ENCODE measurements at places on chromosomes 2 and 18.

DNA sequence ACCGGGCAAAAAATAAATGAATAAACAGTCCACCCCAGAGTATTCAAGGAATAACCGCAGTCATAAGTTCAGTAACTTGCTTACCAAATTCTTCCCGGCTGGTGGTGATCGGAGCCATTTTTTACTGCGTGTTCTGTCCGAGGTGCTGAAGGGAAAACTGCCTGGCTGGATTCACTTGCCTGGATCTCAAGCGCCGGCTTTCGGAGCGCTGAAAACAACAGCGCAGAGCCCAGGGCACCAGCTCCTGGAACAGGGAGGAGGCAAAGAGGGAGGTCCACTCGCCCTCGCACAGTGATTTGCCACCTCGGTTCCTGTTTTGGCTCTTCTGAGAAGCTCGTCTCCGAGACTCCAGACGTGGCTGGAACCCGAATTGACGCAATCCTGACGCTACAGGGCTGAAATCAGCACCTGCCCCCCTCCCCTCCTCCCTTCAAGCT lies at the start of gene SYT4:
SYT4 (minus strand) TSS at position 327 of the 437 bp plus-strand sequence; CDS start at position 118, 209 bp downstream.
- no peak for DNase-seq

GRCh38 chr2:230269715-230270114 lies 44.2 kb downstream of the SP140 start:
- DNase-seq, result no peak

DNA sequence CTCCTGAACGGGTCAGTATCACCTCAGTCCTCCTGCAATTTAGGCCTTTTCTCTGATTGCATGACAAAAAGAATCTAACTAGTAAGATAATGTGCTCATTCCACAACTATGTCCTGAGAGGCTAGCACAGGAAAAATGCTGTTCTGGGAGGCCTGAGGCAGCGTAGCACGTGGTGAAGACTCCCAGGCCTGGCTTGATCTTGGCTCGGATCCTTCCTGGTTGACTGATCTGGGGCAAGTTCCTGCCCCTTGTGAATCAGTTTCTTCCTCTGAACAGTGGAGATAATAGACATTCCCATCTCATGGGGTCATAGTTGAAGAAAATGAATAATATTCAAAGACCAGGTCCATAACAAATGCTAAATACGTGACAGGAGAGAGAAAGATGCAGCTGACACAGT lies 12.3 kb downstream of the FBLN7 start:
- no peak for DNase-seq

DNA sequence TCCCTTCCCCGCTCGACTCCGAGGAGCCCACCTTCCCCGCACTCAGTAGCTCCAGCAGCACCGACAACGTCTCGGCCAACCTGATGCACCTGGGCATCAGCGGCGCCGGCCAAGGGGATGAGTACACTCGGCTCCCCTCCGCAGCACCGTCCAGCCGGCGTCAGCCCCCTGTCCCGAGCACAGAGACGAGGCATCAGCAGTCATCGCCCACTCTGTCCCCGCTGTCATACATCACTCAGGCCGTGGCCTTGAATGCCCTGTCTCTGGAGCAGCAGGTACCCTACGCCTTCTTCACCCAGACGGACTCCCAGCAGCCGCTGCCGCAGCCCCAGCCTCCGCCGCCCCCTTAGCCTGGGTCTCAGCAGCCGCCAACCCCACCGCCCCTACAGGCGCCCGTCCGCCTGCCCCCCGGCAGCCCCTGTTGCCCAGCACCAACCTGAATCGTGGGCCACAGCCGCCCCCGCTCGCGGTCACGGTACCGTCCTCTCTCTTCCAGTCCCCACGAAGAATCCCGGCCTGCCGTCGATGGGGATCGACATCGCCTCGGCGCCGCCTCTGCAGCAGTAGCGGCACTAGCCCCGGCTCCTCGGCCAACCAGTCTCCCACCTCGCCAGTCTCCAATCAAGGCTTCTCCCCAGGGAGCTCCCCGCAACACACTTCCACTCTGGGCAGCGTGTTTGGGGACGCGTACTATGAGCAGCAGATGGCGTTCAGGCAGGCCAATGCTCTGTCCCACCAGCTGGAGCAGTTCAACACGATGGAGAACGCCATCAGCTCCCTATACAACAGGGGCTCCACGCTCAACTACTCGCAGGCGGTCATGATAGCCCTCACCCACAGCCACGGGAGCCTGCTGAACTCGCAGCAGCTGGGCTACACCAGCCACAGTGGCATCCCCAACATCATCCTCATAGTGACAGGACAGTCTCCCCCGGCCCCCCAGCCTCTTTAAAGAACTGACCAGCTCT lies 1195.9 kb upstream of the CHAC2 start:
- DNase-seq, result no peak

GRCh38 chr18:6775702-6776101 lies 46.2 kb downstream of the ARHGAP28 start:
- no peak for DNase-seq

DNA sequence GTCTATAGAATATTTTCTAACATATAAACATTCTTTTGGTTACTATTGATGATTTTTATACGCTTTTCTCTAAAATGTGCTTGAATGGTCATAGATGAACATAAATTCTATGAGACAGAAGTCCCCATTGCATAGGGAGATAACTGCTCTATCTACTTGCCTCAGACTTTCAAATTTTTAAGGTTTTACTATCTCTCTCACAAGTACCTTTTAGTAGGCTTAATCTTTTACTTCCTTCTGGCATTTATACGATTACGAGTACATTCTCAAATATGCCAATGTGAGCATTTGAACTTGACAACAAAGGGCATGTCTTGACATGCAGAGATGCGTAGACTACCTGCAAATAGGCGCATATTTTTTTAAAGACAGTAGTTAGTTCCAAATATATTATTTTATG lies 935.9 kb upstream of the LRATD1 start:
- DNase-seq, result no peak

GRCh38 chr2:187424146-187424545 lies 23.9 kb downstream of the CALCRL start:
- DNase-seq, result no peak

- no peak for DNase-seq
These were observed 28.8 kb upstream of the DDX18 start for GRCh38 chr2:117785740-117786139.

DNA sequence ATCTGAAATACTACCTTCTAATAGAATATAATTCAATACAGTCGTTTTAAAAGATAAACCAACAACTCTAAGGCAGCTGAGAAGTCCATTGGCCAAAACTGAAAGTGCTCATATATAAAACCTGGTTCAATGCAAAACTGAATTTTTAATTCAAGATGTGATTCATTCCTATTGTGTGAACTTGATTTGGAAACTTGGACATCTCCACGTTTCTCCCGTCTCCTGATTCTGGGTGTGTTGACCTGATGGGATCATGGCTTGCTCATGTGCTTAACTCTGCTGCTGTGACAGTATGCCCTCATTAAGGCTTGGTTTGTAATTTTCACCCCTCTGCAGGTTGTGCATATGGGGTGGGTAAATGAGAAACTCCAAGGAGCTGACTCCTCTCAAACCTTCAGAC lies 166.3 kb upstream of the TPO start:
- DNase-seq, result no peak

DNA sequence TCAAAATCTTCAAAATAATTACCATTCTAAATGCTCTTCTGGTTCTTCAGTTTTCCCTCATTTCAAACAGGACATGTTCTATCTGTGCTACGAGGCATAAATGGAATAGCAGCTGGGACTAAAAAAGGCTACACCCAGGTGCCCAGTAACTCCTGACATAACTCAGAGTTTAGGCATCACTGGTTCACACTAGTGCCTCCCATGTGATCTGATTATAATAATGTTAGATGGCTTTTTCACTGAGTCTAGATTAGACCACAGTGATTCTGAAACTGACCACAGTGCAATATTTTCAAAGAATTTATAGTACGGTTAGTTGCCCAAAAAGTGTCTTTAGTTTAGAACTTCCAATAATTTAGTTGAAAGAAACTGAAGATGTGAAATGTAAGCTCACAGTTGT lies 123.3 kb downstream of the CCBE1 start:
- DNase-seq, result no peak

DNA sequence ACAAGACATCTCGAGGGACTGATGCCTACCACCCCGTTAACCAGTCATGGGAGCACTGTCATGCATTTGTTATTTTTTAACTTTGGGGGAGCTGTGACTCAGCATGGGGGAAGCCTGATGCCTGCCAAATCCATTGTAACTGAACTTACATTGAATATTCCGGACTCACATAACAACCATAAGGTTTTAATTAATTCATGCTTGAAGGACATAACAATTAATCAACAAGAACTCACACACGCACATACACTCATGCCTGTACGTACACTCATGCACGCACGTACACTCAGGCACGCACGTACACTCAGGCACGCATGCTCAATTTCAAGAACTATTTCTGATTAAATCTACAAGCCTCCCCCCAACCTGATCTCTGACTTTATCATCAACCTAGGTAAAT lies 1639.1 kb downstream of the SUCLG1 start:
- no peak for DNase-seq

GRCh38 chr2:173934895-173935294 lies 30.3 kb downstream of the SP3 start:
- no peak for DNase-seq

DNA sequence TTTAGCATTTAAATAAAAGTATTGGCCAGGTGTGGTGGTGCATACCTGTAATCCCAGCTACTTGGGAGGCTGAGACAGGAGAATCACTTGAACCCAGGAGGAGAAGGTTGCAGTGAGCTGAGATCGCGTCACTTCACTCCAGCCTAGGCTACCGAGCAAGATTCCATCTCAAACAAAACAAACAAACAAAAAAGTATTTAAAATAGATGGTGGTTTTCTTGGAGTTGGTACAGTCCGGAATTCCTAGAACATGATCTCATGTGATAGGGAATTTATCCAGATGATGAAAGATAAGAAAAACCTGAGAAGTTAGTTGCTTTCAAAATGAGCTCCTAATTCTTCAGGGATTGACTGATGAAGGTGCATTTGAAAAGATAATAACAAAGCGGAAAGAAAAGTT lies 62.0 kb downstream of the BIRC6 start:
- DNase-seq, result no peak

DNA sequence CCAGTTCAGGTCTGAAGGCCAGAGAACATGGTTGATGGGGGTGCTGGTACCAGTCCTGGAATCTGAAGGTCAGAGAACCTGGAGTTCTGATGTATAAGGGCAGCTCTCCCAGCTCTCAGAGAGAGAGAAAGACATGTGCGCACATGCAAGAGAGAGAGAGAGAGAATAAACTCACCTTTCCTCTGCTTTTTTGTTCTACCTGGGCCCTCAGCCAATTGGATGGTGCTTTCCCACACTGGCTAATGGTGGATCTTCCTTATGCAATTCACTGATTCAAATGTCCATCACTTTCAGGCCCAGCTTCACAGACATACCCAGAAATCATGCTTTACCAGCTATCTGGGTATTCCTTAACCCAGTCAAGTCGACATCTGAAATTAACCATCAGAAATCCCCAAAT lies 377.7 kb upstream of the MEX3C start:
- no peak for DNase-seq

GRCh38 chr2:33210626-33211025 lies 263.9 kb downstream of the LTBP1 start:
- no peak for DNase-seq

- no peak for DNase-seq
These were observed 46.4 kb downstream of the STK25 start for GRCh38 chr2:241461693-241462677.

DNA sequence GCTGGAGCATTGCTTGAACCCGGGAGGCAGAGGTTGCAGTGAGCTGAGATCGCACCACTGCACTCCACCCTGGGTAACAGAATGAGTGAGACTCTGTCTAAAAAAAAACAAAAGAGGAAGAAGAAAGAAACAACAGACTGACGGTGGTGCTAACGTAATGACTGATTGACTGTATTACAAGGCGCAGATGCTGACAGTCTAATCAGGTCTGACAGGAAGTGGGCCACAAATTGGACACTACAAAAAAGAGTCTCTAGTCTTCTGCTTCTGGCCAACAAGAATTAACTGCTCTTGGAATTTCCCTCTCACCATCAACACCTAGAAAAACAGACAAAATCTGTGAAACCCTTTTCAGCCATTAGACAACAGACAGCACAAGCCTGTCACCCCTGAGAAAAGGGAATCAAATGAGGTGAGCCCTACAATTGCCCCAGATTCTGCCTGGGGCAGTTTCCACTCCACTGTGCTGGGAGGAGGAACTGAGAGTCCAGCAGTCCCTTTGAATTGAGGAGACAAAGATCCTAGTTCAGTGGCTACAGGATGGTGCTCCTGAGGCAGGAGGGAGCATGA lies 43.3 kb downstream of the SNED1 start:
- no peak for DNase-seq

GRCh38 chr2:19478409-19478808 lies 120.0 kb upstream of the OSR1 start:
- no peak for DNase-seq

DNA sequence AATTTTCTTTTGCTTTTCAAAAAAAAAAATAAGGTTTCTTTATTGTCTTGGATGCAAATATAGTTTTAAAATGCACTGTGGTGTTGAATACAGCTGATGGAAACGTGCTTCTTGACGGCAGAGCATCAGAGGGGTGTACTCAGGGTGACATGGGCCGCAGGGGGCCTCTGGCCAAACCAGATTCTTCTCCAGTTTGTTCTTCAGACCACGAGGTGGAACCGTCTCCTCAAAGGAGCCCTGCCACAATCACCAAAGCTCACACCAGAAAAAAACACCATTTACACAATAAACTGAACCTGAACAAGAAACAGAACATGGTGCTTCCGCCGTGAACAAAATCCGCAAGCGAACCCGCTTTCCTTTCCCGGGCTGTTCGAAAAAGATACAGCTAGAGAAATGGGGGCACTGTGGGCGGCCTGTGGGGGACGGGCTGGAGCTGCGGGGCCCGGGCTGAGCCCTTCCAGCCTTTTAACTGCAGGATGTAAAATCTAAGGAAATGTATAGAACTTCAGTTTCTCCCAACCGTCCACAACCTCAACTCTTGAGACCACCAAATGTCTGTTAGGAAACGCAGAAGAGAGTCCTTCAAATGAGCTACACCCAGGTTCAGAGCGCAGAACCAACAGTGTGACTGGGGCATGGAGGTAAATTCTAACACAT lies 34.5 kb downstream of the PSMG2 start:
- no peak for DNase-seq

GRCh38 chr18:3478262-3478978 lies 28.4 kb downstream of the TGIF1 start:
- DNase-seq, result no peak

DNA sequence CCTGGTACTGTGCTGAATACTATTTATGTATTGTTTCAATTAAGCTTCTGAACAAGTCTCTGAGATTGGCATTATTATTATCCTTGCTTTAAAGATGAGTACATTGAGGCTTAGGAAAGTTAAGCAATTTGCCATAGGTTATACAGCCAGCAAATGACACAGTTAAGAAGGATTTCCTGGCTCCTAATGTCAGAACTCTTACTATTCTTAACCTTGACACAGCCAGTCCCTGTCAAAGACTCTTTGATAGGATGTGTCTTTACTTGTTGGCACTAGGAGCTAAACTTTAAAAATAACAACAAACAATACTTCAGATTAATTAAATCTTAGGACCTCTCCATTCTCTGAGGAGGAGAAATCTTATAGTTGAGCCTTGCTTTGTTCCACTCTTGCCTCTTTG lies 70.6 kb downstream of the UBR3 start:
- no peak for DNase-seq
